NCI-H1048 (cell line): ENCODE measurements at places on chromosomes 16 and 17.

- DNase-seq: no peak
Measured at GRCh38 chr16:62041401-62041800, 5.2 kb upstream of the CDH8 start.

- DNase-seq: no peak
Measured at GRCh38 chr16:56987692-56988091, 1.7 kb upstream of the NLRC5 start.

GRCh38 chr17:64003526-64004121, 5.5 kb downstream of the PRR29 start:
- no peak for DNase-seq

GRCh38 chr16:75793641-75794040, 67.4 kb upstream of the CPHXL start:
- DNase-seq: no peak

DNA sequence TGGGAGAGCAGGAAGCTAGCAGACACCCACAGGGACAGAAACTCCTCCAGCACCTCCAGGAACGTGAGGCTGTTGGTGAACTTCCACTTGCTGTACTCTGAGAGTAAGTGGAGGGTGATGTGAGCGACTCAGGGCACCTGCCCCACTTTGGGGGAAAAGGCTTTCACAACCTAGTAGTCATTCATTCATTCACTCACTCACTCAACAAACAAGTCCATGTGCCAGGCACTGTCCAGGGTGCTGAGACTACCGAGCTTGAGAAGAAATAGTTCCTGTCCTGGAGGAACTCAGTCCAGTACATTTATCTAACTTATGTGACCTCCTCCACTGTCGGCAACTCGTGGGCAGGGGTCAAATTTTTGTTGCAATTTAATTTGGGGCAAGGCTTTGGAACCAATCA, 26.6 kb downstream of the LGALS9 start:
- DNase-seq: no peak

DNA sequence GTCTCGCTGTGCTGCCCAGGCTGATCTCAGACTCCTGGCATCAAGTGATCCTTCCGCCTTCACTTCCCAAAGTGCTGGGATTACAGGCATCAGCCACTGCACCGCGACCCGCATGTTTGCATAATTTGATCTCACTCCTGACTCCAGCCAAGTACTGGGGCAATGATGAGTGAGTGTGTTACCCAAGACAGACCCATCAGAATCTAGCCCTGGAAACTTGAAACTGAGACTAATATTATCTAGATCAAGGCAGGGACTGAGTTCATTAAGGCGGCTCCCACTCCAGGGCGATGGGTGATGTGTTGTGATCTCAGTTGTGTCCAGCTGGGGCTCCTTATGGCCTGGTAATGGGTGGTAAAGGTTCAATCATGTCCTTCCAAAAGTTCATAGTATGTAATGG, 53.4 kb downstream of the EMP2 start:
- no peak for DNase-seq

DNA sequence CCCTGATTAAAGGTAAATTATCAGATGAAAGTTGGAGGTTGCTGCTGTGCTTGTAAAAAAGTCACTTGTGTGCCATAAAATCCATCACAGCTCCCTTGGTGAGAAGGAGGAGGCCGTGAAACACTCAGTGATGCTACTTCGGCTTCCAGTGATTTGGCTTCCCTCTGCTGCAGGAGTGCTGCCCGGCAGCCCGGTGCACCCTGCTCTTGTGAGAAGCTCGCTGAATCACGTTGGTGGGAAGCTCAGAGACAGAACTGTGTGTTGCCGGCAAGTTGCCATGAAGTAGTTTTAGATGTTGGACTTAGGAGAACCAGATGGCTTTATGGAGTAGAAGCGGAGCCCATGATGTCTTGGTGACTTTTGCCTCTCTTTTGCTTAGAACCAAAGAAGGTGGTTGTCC, 33.3 kb downstream of the MSI2 start:
- DNase-seq: no peak

DNA sequence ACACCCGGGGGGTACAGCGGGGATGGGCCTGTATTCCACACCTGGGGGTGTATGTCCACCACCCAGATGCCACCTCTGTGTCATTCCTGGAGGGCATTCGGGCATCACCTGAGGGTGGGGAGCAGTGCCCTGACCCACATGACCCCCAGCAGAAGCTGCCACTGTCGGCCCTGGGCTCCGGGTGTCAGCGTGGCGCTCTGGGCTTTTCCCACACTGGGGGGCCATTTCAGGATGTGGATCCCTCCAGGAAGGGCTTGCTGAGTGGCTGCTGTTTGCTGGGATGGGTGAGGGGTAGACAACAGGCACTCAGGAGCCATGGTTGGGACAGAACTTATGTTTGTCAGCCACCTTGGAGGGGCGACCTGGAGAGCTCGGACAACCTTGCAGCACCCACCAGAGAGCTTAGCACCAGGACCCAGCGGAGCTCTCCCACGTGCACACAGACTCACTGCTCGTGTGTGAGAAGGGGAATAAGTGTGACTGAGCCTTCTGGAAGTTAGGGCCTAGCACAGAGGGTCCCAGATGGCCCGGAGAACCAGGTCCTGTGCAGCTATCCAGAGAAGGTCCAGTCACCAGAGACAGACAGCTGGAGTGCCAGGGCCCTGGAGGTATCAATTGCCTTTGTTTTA, 102.7 kb downstream of the METRNL start:
- no peak for DNase-seq

- DNase-seq: no peak
Measured at GRCh38 chr16:27918755-27919154, 144.8 kb downstream of the GSG1L start.

- no peak for DNase-seq
Measured at GRCh38 chr16:12417030-12417814, 386.5 kb downstream of the CPPED1 start.

GRCh38 chr17:48067245-48067644, 19.1 kb downstream of the NFE2L1 start:
- no peak for DNase-seq

DNA sequence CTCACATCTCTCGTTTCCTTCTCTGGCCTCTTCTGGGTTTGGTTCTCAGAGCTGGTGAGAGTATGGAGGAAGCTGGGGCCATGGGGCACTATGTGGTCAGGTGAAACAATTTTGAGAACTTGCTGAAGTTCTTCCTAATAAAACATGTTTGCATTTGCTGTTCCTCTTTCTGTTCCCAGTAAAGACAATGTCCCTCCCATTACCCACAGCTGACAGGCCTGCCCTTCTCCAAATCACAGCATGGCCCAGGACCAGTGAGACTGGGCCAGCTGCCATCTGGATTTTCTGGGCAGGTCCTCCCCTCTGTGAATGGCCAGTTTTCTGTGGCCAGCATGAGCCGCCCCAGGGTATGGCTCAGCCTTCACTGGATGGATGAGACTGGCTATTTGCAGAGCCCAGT, at the start of gene CD300H:
Gene CD300H, minus strand, starts transcription at position 113 of the 400 bp plus-strand sequence.
- no peak for DNase-seq

DNA sequence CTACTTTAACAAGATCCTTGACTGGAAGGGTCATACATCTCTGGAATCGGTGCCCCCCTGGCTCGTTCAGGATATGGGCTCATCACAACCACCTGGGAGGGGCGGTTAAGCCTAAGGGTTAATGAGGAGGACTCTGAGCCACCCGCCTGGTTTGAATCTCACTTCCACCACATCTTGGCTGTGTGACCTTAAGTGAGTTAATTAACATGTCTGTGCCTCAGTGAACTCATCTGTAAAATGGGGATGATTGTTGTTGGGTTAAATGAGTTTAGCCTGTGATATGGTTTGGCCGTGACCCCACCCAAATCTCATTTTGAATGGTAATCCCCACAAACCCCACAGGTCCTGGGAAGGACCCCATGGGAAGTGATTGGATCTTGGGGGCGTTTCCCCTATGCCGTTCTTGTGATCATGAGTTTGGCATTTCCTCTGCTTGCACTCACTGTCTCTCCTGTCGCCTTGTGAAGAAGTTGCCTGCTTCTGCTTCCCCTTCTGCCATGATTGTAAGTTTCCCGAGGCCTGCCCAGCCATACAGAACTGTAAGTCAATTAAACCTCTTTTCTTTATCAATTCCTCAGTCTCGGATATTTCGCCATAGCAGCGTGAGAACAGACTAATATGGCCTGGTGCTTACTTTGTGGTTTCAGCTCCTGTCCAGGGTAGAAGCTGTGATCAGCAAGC, 214.0 kb upstream of the CIBAR2 start:
- no peak for DNase-seq

GRCh38 chr16:86987746-86988670, 329.2 kb downstream of the C16orf95 start:
- DNase-seq: no peak

DNA sequence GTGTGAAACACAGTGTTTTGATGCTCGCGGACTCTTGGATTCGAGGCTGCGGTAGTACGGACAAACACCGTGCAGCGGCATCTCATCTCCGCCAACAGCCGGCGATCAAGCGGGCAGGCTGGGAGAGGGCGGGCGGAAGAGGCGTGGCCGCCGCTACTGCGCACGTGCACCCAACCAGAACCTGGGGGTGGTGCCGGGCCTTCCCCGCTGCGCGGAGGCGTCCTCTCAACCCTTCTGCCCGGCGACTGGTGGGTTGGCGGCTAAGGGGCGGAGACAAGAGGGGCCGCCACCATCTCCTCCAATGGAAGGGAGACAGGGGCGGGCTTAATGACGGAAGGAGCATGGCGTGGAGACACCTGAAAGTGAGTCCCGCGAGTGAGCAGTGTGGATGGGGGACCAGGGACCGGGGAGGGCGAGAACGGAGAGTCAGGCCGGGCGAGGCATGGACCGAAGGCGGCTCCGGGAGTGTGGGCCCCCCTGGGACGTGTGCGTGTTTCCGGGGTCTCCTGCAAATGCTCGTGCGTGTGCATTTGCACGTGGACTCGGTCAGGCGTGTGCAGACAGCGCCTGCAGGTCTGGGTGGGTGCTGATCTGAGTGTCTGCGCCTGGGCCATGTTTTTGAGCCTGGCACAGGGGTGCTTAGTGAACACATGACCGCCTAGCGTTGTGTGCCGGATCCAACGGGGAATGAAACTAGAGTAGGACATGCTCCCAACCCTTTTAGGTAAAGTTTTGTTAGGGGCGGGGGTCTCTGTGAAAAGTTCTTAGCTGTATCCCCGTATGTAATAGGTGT, at the start of gene DHODH:
Gene DHODH, plus strand, starts transcription at position 321 of the 793 bp plus-strand sequence. Its CDS starts 21 bp downstream, at position 342.
- peak; percentile 63 for DNase-seq

DNA sequence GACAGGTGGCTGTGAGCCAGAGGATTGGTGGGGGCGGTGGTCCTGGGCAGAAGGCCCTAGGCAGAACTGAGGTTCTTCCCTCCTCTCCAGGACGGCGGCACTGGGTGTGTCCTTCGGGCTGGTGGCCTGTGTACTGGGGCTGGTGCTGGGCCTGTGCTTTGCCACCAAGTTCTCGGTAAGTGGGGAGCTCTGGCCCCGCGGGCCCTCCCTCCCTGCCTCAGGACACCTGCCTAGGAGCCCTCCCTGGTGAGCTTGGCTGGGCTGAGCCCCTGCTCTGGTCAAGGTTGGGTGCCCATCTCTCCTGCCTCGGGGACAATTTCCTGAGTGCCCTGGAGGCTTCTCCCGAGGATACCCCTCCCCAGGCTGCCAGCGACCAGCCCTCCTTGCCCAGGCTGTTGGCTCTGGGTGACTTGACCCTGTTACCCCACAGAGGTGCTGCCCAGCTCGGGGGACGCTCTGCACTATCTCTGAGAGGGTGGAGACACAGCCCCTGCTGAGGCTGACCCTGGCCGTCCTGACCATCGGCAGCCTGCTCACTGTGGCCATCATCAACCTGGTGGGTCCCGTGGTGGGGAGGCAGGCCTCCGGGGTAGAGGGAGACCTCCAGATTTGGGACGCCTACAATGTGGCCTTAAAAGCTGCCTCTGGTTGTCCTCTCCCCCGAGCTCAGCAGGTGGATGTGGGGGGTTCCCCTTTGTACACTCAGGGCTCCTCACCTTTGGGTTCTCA, 42.0 kb downstream of the ADCY7 start:
- no peak for DNase-seq

- DNase-seq: no peak
Measured at GRCh38 chr16:68470461-68471150, 22.3 kb upstream of the SMPD3 start.

DNA sequence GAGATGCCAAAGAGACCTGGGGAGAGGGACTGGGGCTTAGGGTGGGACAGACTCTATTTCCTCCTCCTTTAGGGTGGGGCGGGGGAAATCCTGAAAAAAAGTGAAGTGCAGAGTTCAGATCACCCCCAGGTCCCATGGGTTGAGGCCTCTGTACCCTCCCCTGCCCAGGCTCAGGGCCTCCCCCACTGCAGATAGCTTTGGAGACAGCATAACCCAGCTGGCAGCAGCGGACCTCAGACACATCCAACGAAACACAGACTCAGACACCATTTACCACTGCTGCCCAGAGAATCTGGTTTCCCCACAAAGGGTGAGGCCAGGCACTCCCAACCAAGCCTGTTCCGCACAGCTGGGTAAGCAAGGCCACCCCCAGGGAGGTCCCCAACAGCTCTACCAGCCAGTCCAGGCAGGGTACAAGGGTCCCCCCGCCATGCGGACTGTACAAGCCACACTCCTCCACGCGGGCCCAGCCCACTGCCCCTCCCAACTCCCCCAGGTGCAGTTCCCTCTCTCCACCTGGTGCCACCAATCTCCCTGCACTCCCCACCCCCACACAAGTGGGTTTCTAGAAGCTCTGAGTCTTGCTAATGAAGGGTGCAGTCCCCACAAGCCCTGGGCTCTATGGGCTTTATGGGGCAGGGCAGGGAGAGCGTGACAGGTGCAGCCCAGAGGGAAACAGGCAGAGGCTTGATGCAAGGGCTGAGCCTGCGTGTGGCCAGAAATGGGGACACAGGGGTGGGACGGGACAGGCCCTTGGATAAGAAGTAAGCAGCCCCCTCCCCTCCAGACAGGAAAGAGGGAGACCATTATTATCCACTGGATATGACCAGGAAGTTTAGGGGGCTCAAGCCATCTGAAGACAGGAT, 8.9 kb downstream of the RHBDF2 start:
- DNase-seq: no peak

GRCh38 chr17:22463110-22463850, 771.0 kb downstream of the KCNJ18 start:
- peak; percentile 23 for DNase-seq

GRCh38 chr17:73359352-73359751, 47.6 kb upstream of the CDC42EP4 start:
- DNase-seq: no peak

GRCh38 chr17:14123619-14124278, 54.4 kb downstream of the COX10 start:
- no peak for DNase-seq

DNA sequence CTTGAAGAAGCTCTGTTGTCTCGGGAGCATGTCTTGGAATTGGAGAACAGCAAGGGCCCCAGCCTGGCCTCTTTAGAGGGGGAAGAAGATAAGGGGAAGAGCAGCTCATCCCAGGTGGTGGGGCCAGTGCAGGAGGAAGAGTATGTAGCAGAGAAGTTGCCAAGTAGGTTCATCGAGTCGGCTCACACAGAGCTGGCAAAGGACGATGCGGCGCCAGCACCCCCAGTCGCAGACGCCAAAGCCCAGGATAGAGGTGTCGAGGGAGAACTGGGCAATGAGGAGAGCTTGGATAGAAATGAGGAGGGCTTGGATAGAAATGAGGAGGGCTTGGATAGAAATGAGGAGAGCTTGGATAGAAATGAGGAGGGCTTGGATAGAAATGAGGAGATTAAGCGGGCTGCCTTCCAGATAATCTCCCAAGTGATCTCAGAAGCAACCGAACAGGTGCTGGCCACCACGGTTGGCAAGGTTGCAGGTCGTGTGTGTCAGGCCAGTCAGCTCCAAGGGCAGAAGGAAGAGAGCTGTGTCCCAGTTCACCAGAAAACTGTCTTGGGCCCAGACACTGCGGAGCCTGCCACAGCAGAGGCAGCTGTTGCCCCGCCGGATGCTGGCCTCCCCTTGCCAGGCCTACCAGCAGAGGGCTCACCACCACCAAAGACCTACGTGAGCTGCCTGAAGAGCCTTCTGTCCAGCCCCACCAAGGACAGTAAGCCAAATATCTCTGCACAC, 21.2 kb downstream of the AKAP1 start:
- no peak for DNase-seq

GRCh38 chr17:50187751-50188530, 13.5 kb downstream of the COL1A1 start:
- no peak for DNase-seq
